ENCODE measurements at places on chromosomes 1 and 21.

DNA sequence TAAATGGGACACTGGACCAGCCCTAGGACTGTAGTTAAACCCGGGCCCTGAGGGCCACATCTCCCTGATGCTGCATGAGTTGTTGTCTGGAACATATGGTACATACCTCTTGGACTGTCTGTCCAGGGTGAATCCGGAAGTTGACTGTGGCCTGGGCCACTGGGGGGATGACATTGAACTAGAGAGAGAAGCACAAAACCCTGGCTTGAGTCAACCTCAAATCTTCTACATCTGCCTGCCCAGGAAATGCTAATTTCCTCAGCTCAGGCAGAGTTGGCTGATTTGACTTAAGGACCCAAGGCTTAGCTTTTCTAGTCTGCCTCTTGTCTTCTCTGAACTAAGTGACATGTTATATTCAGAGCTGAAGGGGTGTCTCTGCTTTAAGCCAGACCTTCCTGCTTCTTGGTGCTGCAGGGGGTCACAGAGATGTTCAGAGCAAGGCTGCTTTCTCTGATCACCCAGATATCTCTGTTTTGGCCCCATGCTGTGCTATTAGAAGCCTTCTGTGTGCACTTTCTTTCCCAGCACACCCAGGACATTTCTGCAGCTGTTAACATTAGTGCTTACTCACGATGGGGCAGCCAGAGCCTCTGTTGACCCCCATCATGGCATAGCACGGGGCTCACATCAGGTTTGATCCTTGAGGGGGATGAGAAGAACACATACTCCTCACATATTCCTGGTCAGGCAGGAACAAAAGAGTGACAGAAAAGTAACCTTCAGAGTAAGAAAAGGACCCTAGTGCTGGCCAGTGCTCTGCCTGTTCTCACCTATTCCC is 9.6 kb downstream of the PM20D1 start:
- DNase-seq, result no peak

- DNase-seq, result no peak
Observed at GRCh38 chr1:241219449-241219848, 137.6 kb downstream of the RGS7 start.

- DNase-seq, result no peak
Observed at GRCh38 chr21:45575993-45576837, 34.0 kb upstream of the SLC19A1 start.

GRCh38 chr1:8816831-8817411 is 519 bp downstream of the RERE start:
- DNase-seq, result no peak

DNA sequence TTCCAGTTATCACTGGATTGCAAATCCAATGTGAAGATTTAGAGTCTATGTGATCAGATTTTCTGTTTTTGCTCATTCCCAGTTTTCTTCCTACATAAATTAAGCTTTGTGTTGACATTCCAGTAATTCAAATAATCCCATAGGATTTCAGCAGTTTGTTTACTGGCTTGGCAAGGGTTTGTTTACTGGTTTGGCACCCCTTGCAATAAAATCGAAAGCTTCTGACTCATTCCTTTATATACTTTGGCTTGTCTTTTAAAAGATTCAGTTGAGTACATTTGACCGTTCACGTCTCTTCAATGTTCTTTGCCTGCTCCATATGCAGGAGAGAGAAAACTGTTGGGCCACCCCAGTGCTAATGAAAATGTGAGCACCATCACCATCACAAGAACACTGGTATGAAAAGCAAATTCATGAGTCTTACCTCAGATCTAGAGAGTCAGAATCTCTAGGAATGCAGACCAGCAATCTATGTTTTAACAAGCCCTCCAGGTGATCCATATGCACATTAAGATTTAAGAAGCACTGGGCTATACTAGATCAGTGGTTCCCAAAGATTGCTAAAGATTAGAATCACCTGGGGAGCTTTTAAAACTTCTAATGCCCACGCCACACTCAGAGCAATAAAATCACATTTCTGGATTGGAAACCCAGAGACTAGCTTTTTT is 32.8 kb downstream of the ZC3H11B start:
- no peak for DNase-seq

DNA sequence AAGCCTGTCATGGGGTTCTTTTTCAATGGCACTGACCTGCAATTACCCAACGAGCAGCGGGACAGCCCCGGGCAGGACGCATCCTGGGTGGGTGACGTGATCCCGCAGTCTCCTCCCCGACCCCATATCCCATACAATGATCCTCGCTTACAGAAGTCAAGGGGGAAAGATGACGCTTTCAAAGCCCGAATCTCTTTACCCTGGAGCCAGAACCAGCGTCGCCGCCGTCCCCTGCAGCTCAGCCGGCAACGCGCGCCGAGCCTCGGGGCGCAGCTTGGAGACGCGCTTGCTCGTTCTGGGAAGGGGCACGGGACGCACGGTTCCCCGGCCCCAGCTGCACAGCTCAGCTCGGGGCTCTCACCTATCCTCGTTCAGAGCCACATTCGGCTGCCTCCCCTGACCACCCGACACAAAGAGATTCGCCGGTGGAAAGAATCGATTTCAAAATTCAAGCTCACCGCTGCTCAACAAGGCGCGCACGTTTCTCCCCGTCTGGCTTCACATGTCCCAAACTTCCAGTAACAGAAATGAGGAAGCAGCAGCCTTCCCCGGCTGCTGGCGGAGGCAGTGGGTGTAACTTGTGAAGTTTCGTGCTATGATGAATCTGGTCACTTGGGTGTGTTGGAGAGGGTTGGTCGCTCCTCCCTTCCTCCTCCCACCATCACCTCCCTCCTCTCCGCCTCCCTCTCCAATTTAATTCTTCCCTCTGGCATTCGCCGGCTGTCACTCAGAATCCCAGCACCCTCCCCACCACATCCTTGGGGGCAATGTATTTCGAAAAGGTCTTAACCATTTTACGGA is at the start of gene TIAM1:
Gene TIAM1 (minus strand): TSS at position 582 of the 801 bp plus-strand sequence. CDS start 77,289 bp downstream, outside the sequence.
- DNase-seq, result no peak

DNA sequence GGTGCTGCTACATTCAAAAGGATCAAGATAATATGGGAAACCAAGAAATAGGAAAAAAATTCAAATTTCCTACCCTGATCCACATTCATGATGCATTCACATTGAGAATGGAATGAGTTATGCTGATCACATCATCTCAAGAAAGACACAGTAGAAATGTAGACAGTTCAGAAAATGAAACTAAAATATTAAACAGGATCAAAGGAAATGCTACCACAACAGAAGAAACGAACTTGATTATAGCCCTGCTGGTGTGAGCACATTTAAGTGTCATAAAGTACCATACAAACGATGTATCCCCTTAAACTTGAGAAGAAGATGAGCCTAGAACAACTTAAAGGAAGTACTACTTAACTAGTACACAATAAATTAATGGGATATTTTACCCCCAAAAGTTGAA is 21.3 kb downstream of the SYDE2 start:
- DNase-seq, result no peak
